Astrocyte (in vitro differentiated cells and primary cell): ENCODE measurements at places on chromosomes 7 and 10.

DNA sequence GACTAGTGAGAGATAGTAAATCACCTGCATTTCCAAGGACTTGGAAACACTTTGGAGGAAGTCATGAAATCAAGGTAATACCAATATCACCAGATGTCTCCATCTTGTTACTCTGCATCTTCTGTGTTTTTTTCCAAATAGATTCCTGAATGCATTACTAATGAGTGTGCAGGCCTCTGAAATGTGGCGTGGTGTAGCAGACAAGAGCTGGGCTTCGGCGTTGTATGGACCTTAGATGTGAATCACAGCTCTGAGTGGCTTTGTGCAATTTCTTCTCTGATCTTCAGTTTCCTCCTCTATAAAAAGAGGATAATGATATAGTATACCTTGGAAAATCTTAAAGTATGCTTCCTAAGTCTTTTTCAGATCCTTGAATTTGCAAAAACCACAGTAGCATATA lies 9.6 kb upstream of the MYPN start:
- H3K27me3 ChIP-seq, result no peaks in the 10 kb centered on the region
- H3K4me3 ChIP-seq, result no peak overlapping the region
- H3K36me3 ChIP-seq, result no peaks in the 10 kb centered on the region
- peak; percentile 86 for DNase-seq

- no peak for DNase-seq
- peaks cover 30% of the 10 kb centered on the region for H3K4me1 ChIP-seq
- H3K27me3 ChIP-seq, result no peaks in the 10 kb centered on the region
- peak overlapping the region; percentile 77 for H3K27ac ChIP-seq
- H3K4me3 ChIP-seq, result peak overlapping the region; percentile 73
Measured at GRCh38 chr10:30432622-30433305, 1.2 kb upstream of the MAP3K8 start.

DNA sequence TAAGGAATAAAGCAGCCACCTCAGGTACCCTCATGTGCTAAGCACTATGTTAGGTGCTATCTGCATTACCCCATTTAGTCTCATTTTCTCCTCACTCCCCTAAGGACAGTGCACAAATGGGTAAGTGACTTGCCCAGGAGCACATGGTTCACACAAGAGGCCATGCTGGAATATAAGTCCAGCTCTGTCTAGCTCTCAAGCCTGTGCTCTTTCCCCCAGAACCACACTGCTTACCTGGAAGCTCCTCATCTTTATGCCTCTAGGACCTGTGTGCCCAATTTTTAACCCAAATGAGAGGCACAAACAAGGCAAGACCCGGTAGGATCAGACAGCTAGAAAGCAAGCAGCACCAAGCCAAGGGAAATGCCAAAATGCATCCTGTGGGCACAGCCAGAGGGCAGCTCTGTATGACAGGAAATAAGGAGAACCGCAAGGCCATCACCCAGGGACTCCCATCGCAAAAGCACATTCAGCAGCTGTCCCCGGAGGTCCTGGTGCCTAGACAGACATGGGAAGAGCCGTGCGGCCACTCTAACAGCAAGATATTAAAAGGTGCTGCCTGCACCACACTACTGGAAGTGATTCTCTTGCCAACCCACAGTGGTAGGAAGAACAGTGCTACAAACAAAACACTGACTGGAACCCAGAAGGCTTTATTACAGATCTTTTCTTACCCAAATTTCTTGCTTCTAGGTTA lies 88.1 kb downstream of the GSAP start:
- H3K27ac ChIP-seq, result peak overlapping the region; percentile 14
- no peaks in the 10 kb centered on the region for H3K27me3 ChIP-seq
- DNase-seq, result peak; percentile 33
- H3K36me3 ChIP-seq, result no peaks in the 10 kb centered on the region
- no peak overlapping the region for H3K4me3 ChIP-seq

DNA sequence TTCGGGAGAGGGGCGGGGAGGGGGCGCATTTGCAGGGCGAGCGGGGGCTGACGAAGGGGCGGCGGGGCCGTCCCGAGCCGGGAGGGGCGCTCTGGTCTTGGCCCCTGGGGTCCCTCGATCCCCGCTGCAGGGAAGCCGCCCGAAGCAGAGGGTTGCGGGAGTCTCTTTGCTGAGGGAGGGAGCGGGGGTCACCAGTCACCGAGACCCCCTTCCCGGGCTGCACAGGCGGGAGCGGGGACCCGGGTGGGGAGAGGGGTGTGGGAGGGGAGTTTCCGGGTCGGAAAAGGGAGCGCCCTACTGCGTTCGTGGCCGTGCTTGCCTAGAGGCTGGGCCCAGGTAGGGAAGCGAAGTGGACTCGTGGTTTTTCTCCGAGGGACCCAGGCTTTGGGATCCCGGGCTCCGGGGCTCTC lies 422 bp downstream of the AP1S1 start:
- peak overlapping the region; percentile 73 for H3K4me3 ChIP-seq
- H3K36me3 ChIP-seq, result peaks cover 7% of the 10 kb centered on the region
- no peak overlapping the region for H3K27ac ChIP-seq
- peaks cover 13% of the 10 kb centered on the region for H3K4me1 ChIP-seq

- peak overlapping the region; percentile 97 for H3K27ac ChIP-seq
- peaks cover 34% of the 10 kb centered on the region for H3K36me3 ChIP-seq
- peaks cover 6% of the 10 kb centered on the region for H3K4me1 ChIP-seq
- no peaks in the 10 kb centered on the region for H3K27me3 ChIP-seq
Measured at GRCh38 chr7:56105508-56105907, 768 bp downstream of the CHCHD2 start.

GRCh38 chr7:22859641-22860290 lies 37.1 kb upstream of the TOMM7 start:
- H3K27ac ChIP-seq, result peak overlapping the region; percentile 89
- no peaks in the 10 kb centered on the region for H3K27me3 ChIP-seq
- H3K4me3 ChIP-seq, result no peak overlapping the region
- H3K36me3 ChIP-seq, result peaks cover 11% of the 10 kb centered on the region
- H3K4me1 ChIP-seq, result peaks cover 46% of the 10 kb centered on the region

- no peak overlapping the region for H3K4me3 ChIP-seq
- no peak for DNase-seq
- H3K27me3 ChIP-seq, result no peaks in the 10 kb centered on the region
- H3K27ac ChIP-seq, result no peak overlapping the region
- peaks cover 2% of the 10 kb centered on the region for H3K36me3 ChIP-seq
Measured at GRCh38 chr7:76009672-76010600, 15.5 kb upstream of the TMEM120A start.

DNA sequence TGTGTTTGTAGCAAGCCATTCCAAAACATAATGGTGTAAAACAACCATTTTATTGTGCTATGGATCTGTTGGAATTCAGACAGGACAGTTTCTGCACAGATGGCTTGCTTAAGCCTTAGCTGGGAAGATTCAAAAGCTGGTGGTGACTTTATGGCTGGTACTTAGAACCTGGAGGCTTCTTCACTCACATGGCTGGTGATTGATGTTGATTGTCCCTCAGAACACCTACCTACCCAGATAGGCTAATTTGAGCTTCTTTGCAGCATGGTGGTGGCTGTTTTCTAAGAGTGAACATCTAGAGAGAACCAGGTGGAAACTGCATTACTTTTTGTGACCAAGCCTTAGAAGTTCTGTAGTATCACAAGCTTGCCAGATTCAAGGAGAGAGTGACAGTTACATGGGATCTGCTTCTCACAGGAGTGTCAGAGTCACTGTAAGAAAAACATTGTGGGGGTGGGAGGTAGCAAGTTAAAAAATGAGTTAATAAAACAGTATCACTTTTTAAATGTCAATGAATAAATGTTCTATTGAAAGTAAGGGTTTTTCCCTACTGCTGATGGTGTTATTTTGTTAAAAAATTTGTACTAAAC lies 7.1 kb downstream of the R3HCC1L start:
- H3K36me3 ChIP-seq, result no peaks in the 10 kb centered on the region
- no peaks in the 10 kb centered on the region for H3K27me3 ChIP-seq
- DNase-seq, result no peak
- no peaks in the 10 kb centered on the region for H3K4me1 ChIP-seq
- no peak overlapping the region for H3K4me3 ChIP-seq
- H3K27ac ChIP-seq, result no peak overlapping the region

GRCh38 chr10:11207560-11207844 lies 189.8 kb downstream of the CELF2 start:
- no peaks in the 10 kb centered on the region for H3K36me3 ChIP-seq
- DNase-seq, result no peak
- H3K4me1 ChIP-seq, result no peaks in the 10 kb centered on the region
- no peak overlapping the region for H3K4me3 ChIP-seq

- no peak overlapping the region for H3K27ac ChIP-seq
- H3K36me3 ChIP-seq, result no peaks in the 10 kb centered on the region
- no peak overlapping the region for H3K4me3 ChIP-seq
- H3K27me3 ChIP-seq, result no peaks in the 10 kb centered on the region
- DNase-seq, result no peak
Measured at GRCh38 chr7:138903186-138903820, 77.9 kb downstream of the KIAA1549 start.

- peak overlapping the region; percentile 20 for H3K27ac ChIP-seq
- no peaks in the 10 kb centered on the region for H3K36me3 ChIP-seq
- peaks cover 12% of the 10 kb centered on the region for H3K4me1 ChIP-seq
- H3K4me3 ChIP-seq, result no peak overlapping the region
- no peaks in the 10 kb centered on the region for H3K27me3 ChIP-seq
- DNase-seq, result no peak
Measured at GRCh38 chr7:24899161-24899560, 80.8 kb downstream of the OSBPL3 start.

DNA sequence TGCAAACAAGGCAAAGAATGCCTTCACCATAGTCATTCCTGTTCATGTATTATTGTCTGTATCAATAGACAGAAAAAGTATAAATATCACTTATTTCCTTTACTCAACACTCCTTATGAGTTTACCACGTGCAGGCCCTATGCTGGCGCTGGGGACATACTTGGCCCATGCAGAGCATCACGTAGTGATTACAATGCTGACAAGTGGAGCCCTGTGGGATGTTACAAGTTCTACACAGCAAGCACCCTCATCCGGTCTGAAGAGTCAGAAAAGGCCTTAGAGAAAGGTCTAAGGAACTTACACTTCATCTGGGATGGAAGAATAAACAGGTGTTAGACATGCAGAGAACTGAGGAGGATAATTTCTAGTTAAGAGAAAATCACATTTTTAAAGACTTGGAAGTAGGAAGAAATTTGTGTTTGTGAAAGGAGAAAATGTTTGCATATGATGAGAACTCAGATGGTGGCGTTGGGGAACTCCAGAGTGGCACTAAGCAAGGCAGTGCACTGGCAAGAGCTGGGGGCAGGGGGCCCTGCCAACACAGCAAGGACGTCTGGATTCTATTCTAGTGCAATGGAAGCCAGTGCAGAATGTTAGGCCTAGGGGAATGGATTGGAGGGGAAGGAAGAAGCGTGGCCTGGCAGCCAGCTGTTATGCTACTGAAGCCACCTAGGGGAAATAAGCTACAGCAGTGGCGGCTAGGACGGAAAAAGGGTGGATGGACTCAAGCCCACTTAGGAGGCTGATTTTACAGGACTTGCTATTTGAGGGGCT lies 116.2 kb downstream of the ELMO1 start:
- no peak overlapping the region for H3K4me3 ChIP-seq
- no peaks in the 10 kb centered on the region for H3K36me3 ChIP-seq

DNA sequence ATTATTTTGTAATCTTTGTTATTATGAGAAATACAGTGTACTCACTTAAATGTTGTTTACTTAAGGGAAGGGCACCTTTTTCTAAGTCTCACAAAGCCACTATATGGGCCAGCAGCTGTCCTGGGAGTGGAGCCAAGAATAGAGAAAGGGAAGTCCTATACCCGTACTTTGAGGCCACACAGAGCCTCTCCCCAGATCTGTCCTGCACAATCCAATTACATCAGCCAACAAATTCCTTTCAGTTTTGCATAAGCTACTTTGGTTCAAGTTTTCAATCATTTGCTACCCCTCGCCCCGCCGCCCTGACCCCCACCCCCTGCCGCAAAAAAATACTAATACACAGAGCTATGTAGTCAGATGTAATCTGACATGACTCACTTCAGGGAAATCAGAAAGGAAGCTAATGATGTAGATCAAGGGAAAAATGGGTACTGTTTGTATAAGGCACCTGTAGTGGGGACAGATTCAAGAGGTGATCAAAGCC lies 297.4 kb upstream of the NEBL start:
- H3K4me3 ChIP-seq, result no peak overlapping the region
- no peaks in the 10 kb centered on the region for H3K36me3 ChIP-seq
- no peaks in the 10 kb centered on the region for H3K4me1 ChIP-seq
- H3K27me3 ChIP-seq, result no peaks in the 10 kb centered on the region
- no peak overlapping the region for H3K27ac ChIP-seq

DNA sequence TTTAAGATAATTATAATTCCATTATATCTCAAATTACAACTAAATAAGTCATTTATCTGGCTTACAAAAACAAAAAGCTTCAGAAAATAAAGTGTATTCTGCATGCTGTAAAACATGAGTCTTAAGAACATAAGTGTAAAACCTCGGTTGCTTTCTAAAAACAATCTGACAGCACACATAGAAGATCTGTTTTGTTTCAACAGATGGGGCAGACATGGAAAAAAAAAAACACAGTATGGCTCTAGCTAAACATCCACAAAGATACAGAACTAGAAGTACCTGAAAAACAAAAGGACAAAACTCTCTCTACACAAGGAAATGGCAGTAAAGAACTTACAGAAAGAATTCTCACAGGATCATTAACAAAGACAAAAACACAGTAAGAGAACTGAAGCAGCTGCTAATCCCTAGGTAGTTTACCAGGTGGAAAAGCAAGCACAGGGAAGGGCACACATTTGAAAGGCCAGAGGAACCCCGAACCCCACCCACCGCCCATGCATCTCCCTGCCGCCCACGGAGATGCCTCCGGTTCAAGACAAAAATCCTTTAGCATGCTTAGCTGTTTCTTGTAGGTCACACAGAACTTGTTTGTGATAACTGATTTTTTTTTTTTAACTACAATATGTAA lies 42.5 kb downstream of the DLD start:
- no peak for DNase-seq
- peaks cover 39% of the 10 kb centered on the region for H3K4me1 ChIP-seq
- no peaks in the 10 kb centered on the region for H3K27me3 ChIP-seq

GRCh38 chr10:72759584-72759983 lies 67.6 kb downstream of the MCU start:
- no peak for DNase-seq
- no peak overlapping the region for H3K27ac ChIP-seq
- no peaks in the 10 kb centered on the region for H3K36me3 ChIP-seq
- peaks cover 11% of the 10 kb centered on the region for H3K4me1 ChIP-seq

DNA sequence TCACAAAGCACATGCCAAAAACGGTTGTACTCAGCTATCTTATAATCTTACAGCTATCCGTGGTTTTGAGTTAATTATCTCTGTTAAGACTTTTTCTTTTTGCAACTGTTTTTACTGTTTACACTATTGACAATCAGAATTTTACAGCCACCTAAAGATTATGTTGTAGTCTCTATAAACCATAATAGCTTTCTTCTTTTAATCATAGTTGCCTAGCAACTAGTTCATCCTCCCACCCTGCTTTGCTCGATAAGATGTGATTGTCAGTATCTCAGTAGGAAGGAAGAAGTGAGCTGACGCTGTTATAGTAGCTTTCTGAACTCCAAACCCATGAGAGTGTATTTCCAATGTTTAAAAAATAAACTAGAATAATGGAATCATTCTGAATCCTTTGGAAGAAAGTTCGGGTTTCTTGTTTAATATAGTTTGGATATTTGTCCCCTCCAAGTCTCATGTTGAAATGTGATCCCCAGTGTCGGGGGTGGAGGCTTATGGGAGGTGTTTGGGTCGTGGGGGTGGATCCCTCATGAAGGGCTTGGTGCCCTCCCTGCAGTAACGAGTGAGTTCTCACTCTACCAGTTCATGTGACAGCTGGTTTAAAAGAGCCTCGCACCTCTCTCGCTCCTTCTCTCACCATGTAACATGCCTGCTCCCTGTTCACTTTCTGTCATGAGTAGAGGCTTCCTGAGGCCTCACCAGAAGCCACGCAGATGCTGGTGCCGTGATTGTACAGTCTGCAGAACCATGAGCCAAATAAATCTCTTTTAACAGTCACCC lies 68.1 kb downstream of the SVOPL start:
- DNase-seq, result no peak
- no peak overlapping the region for H3K4me3 ChIP-seq
- no peak overlapping the region for H3K27ac ChIP-seq
- H3K27me3 ChIP-seq, result no peaks in the 10 kb centered on the region
